Nasal cavity respiratory epithelium epithelial cell of viscerocranial mucosa (primary cell): ENCODE measurements at places on chromosomes 3 and 15. TPM values are rescaled to one million over a fixed set of nuclear protein-coding genes. Genes with fewer than 3 reads are reported as not detected.

The GOLGA8N gene
- 1.4 and 3.1 TPM in 2 replicates for total RNA-seq

The CATSPER2 gene
- 1.4 and 6.7 TPM in 2 replicates for total RNA-seq

The GUCA1C gene
- total RNA-seq, result not detected in 2 replicates

The MAGI1 gene
- 13.0 and 21.1 TPM in 2 replicates for total RNA-seq

The ACSBG1 gene
- total RNA-seq, result not detected in 2 replicates
